ENCODE measurements at places on chromosomes 16 and 17. TPM values are rescaled to one million over a fixed set of nuclear protein-coding genes. Genes with fewer than 3 reads are reported as not detected.
A peak's percentile ranks its signal among the peaks of the same experiment; 100 is the strongest.

DNA sequence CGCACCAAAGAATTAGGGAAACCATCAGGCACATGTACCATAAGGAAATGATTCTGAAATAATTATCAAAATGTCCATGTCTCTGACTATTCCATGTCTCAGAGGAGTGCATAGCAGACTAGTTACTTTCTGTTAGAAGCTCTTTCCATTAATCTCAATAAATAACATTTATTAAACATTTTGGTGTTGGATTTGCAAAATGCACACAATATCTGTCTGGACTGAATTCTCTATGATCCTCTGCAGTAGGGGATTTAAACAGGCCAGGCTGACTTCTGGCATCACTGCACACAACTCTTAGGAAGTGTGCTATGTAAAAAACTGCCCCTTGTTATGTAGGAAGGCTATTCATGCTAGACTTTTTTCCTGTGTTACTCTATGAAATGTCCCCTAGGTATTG is 283.3 kb upstream of the CDH5 start:
- DNase-seq: no peak

GRCh38 chr17:74141612-74142011 is 61.9 kb upstream of the RPL38 start:
- no peak for DNase-seq

SOCS7 gene
- 17.8 TPM for total RNA-seq

GRCh38 chr17:59121901-59122480 is 15.3 kb upstream of the TRIM37 start:
- no peak for DNase-seq

MPG gene
- total RNA-seq: 144 TPM

PRR29 gene
- 0.76 TPM for total RNA-seq

DNA sequence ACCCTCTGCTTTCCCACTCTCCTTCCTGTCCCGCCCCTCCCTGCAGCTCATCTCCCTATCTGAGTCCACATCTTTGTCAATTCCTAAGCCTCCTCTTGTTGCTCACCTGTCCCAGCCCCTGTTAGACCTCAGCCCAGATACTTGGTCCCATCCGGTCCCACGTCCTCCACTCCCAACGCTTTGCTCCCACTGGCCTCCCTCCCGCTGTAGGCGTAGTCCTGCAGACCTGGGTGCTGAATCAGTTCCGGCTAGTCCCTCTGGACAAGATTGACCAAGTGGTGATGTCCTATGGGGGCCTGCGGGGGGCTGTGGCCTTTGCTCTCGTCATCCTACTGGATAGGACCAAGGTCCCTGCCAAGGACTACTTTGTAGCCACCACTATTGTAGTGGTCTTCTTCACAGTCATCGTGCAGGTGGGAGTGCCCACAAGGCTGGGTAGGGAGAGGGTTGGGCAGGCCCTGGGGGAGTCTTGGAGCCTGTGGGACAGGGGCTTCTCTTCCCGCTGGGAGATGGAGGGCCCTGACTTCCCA is 8.0 kb downstream of the SLC9A5 start:
- no peak for DNase-seq

LRRC37A gene
- not detected for total RNA-seq

DNA sequence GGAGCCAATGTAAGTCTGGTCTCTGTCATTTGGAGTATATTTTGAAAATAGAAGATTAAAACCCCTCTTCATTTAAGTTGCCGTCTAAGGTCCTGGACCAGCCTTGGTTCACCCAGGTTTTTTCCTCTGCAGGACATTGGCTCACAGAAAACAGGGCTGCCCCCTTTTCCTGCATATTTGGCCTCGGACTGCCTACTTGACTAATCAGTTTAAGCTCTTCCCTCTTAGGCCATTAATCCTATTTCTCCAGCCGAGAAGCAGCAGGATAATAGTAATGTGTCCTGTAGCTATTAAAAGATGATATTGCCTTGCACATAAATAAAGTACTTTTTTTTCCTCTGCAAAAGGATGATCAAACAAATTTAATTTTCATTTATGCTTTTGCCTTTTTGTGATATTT is 52.1 kb downstream of the PRKCA start:
- DNase-seq: no peak

DNA sequence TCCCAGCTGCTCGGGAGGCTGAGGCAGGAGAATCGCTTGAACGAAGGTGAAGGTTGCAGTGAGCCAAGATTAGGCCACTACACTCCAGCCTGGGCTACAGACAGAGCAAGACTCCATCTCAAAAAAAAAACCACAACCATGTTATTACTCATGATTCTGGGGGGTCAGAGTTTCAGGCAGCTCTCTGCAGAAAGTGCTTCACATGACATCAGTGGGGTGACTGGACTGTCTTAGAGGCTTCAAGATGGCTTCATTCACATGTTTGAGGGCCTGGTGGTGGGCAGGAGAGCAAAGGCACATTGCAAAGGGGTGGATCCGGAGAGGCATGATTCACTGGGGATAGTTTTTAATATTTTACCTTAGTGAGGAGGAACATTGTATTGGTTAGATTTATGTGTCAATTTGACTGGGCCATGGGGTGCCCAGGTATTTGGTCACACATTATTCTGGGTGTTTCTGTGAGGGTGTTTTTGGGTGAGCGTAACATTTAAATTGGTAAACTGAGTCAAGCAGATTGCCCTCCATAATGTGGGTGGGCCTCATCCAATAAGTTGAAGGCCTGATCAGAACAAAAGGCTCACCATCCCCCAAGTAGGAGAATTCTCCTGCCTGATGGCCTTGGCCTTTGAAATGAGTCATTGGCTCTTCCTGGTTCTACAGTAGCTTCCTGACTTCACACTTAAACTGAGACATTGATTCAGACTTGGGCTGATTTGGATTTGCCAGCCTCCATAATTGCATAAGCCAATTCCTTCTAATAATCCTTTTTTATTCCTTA is 109.8 kb downstream of the GOSR1 start:
- peak; percentile 70 for DNase-seq

GRCh38 chr17:79993390-79994227 is 42.1 kb downstream of the TBC1D16 start:
- peak; percentile 75 for DNase-seq

DNA sequence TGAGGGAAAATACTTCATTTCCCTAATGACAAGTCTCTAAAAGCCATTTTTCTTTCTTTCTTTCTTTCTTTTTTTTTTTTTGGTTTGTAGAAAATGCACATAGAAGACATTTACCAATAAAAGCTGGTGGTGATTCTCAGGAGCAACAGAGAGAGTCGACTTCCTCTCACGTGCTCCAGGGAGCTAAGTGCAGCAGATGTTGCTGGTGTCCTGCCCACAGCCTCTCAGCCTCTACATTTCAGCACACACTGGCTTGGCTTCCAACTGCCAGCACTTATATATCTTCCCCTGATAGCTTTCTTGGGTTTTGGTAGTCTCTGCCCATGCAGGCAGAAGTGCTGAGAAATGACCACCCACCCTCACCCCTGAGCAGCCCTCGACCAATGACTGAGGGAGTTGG is 58.4 kb upstream of the MARCHF10 start:
- DNase-seq: no peak

HS3ST2 gene
- total RNA-seq: not detected

- DNase-seq: peak; percentile 68
Observed at GRCh38 chr16:30984669-30985400, at the start of gene HSD3B7. Gene HSD3B7 (plus strand): TSS chr16:30985207. CDS start chr16:30985659, 452 bp downstream.

CX3CL1 gene
- 0.88 TPM for total RNA-seq

GRCh38 chr17:50258647-50259476 is 15.4 kb upstream of the TMEM92 start:
- DNase-seq: no peak

GRCh38 chr16:12899529-12900143 is 1.8 kb upstream of the SHISA9 start:
- no peak for DNase-seq

PRAC2 gene
- total RNA-seq: not detected

GRCh38 chr16:1048442-1049112 is 24.0 kb upstream of the SSTR5 start:
- DNase-seq: no peak

DNA sequence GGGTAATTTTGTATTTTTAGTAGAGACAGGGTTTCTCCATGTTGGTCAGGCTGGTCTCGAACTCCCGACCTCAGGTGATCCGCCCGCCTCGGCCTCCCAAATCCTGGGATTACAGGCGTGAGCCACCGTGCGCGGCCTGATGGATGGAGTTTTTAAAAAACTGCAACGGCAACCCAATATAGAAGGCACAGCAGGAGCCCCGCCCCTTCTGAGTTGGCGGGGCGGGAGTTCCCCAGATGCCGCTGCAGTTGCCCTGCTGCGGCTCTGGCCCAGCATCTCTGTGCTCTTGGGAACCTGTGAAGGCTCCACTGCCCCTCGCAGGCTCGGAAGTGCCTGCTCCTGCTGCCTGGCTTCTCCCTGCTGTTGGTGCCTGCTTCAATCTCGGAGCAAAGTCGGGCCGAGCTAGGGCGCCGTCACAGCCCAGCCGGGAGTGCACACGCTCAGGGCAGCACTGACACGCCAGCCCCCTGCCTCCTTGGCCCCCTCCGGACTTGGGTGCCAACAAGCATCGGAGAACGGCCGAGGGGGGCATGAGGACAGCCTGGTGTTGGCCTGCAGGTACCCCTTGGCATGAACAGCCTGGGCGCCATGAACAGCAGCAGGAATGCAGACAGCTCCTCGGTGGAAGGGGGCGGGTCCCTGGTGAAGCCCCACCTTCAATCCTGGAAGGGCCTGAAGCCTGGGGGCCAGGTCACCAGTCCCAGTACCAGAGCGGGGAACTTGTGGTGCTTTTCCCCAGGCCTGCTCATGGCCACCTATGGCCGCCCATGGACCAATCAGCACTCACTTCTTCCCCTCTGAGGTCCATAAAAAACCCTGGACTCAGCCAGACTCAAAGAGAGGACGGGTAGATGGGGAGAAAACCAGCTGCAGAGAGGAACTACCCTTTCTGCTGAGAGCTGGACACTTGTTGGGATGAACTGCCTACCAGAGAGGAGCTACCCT is 2.3 kb upstream of the NT5M start:
- DNase-seq: no peak

DNA sequence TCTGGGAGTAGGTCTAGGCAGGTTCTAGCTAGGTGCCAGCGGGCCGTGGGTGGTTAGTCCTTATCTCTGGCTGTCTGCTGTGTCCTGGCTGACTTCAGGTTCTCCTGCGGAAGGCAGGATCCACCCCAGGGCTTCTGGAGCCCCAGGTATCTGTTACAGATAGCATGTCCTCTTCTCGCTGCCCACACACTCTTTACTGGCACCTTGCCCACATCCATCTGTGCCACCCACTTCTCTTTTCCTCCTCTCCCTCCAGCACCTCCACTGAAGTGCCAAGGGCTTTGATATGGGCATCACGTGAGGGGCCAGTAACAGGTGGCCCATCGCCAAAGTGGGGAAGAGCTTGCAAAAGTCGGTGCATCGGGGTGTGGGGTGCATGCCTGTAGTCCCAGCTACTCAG is 4.6 kb upstream of the MPP2 start:
- DNase-seq: no peak

RNF43 gene
- total RNA-seq: not detected

- DNase-seq: no peak
Observed at GRCh38 chr17:57953219-57953618, 2.0 kb downstream of the CUEDC1 start.

GRCh38 chr17:77115510-77115909 is 25.3 kb upstream of the SEC14L1 start:
- no peak for DNase-seq

DNA sequence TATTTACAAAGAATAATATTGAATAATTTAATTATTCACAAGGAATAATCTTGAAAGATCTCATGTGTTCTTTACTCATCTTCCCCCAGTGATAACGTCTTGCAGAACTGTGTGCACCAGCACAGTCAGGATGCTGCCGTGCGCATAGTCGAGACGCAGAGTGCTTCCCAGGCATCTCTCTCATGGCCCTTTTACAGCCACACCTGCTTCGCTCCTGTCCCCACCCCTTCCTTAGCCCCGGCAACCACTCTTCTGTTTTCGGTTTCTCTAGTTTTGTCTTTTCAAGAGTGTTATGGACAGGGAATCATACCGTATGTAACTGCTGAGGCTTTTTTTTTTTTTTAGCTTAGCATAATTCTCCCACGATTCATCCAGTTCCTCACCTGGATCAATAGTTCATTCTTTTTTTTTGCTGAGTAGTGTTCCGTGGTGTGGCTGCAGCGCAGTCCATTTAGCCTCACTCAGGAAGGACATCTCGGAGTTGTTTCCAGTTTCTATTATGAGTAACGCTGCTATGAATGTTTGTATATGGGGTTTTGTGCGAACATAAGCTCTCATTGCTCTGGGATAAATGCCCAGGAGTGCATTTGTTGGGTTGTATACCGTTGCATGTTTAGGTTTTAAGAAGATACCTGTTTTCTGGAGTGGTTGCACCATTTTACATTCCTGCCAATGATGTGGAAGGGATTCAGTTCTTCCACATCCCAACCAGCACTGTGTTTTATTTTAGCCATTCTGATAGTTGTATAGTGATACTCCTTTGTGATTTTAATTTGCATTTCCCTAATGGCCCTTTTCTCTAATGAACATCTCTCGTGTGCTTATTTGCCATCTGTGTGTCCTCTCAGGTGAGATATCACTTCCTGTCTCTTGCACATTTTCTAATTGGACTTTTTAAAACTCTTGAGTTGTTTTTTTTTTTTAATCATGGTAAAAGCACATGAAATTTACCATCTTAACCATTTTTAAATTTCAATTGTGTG is 47.6 kb downstream of the SEC14L1 start:
- no peak for DNase-seq

SNF8 gene
- 157 TPM for total RNA-seq

DNA sequence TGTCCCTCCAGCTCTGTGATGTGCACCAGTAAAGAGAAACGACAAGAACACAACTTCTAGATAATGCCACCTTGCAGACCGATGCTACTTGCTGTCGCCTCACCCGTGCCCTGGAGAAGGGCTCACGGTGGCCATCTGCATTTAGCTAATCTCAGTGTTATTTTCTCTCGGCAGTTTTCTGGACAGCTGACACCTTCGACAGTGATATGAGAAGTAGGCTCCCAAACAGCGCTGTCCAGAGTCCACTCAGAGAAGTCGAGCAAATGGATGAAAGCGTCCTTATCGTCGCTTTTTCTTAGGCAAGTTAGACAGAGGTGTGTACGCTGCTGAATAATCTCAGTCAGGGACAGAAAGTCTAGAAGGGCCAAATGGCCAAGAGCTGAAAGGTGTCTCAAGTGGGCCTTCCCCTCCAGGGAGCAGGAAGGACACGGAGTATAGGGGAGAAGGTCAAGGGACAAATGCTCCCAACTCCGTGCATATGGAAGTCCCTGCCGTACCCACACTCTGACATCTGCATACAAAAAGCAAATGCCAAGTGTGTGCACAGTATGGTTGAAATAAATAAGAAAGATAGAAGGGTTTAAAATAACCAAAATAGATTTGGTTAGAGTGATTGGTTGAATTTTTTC is 42.4 kb upstream of the MYOCD start:
- DNase-seq: no peak

GRCh38 chr17:13415871-13416416 is 185.8 kb downstream of the HS3ST3A1 start:
- DNase-seq: peak; percentile 65
